ENCODE measurements at places on chromosomes 7 and 10. TPM values are rescaled to one million over a fixed set of nuclear protein-coding genes. Genes with fewer than 3 reads are reported as not detected.
A peak's percentile ranks its signal among the peaks of the same experiment; 100 is the strongest.

DNA sequence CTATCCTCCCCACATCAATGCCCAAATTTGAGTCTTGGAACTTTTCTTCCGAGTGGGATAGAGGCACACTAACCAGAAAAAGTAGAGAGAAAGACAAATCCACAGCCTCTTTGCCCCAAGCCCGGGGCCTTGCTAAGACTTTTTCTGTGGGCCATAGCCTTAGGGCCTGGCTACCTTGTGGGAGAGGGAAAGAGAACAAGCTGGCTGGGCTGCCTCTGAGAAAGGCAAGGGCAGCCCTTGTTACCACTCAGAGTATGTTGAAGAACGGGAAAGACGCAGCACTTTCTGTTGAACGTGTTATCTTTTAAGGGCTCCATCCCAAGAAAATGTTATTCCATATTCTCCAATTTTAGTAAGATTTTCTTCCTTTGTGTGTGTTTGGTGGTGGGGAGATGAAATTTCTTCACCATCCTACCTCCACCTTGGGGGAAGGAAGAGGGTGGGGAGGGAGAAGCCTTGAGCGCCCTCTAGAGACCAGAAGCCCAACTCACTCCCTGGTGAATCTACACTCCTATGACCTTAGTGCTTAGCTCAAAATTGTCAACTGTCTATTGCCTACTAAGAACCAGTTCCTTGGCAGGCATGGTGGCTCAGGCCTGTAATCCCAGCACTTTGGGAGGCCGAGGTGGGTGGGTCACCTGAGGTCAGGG, 3.9 kb upstream of the NRF1 start:
- DNase-seq = peak; percentile 91

- DNase-seq = peak; percentile 94
Measured at GRCh38 chr10:5666008-5666840, at the start of gene ASB13. Gene ASB13 (minus strand): TSS chr10:5666595. CDS start chr10:5666551, 44 bp downstream.

PCBD1 gene
- total RNA-seq = 21.8 TPM

C10orf67 gene
- total RNA-seq = not detected

ZNF804B gene
- not detected for total RNA-seq

Measured in osteoblast (primary cell).